ENCODE measurements at places on chromosomes 1 and 21.

GRCh38 chr21:16773206-16773605 is 739.6 kb upstream of the CXADR start:
- no peak for DNase-seq

DNA sequence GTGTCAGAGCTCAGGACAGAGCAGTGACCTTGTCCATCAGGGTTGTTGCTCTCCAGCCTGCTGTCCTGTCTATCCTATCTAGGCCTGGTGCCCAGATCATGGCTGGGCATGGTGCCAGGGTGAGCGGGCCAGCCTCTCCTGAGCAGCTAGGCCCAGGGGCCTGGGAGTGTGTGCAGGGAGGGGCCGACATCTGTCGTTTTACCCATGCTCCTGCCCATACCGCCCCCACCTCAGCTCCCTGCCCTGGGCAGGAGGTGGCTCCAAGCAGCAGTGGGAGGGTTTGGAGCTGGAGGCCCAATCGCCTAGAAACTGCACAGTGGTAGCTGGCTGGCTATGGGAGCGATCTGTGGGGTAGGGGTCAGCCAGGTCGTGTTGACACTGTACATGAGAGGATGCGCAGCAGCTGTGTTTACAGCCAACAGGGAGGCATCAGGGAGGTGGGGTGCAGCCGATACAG is 6.5 kb downstream of the INSRR start:
- DNase-seq: no peak

GRCh38 chr1:8147956-8148355 is 121.8 kb upstream of the ERRFI1 start:
- no peak for DNase-seq

- DNase-seq: no peak
These were observed 15.2 kb upstream of the PEX19 start for GRCh38 chr1:160300173-160300572.

DNA sequence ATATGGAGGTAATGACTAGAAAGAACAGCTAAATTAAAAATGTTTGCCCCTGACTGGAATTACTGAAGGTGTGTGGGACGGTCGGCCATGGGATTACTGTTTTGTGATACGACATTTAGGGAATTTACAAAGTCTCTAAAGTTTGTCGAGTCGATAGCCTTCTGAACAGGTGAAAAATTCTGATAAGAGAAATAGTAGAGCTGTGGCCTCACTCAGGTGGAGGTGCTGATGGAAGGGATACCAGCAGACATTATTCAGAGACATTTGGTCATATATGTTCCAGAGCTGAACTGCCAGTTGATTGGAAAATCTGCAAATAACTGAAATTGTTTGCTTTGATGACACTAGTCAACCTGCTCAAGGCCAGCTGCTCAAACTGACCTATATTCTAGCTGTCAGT is 71.1 kb downstream of the ADCY10 start:
- DNase-seq: no peak

DNA sequence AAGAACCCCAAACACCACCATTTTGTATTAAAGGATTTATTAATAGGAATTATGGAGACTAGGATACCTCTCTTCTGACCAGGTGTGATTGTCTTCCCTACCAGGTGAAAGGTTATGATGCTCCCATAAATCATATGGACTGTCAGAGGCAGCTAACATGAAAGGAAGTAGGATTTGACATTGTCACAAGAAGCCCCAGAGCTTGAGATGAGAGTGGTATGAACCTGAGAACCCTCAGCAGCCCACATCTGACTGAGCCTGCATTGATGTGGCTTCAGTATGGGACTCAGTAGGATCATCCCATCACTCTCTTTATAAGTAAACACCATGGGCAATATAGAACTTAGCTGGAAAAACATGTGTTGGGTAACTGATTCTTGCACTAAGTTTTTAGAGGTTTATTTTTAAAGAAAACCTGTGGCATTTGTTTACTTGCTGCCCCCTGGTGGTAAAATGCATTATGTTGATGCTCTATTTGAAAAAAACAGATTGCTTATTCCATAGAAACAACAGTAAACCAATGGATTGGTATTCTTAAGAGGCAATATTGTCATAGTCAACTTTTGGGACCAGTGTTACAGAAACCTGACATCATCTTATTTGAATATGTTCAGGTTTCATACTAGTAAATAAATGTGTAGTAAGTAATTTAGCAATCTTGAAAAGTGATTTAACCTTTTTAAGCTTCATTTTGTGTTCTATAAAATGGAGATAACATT is 16.6 kb upstream of the CACYBP start:
- peak; percentile 26 for DNase-seq

DNA sequence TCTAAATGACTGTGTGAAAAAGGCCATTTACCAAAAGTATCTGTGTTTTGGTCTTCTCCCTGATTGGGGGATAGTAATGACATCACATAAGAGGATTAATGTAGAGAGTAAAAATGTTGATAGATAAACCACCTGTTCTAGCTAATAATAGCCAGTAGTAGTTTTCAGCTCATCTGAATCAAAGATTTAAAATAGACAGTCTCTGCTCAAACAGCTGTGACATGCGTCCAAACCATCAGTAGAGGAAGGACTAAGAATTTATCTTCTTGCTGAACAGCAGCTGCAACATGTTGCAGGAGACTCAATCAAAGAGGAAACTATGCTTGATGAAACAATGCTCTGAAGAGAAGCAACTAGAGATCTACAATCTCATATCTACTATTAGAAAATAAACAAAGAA is 21.4 kb downstream of the TMPRSS15 start:
- no peak for DNase-seq

DNA sequence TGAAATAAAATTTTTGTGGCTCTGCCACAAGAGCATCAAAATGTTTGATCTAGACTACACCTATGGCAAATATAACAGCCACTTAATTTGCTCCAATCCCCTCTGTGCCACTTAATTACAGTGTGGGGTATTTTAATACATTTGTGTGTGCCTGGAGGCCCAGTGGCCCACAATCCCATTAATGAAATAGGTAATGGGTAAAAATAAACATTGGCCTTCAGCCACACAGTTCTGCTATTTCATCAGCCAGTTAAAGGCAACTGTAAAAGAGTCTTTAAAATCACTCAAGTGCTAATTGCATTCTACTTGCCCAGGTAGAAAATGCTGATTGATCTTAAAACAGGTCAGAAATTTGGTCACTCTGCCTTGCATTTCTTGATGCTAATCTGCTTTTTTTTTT is 151.6 kb upstream of the UBE2U start:
- no peak for DNase-seq

- DNase-seq: no peak
These were observed 9.3 kb downstream of the MYBPH start for GRCh38 chr1:203166192-203166940.

GRCh38 chr1:229397762-229398161 is 36.1 kb downstream of the ACTA1 start:
- no peak for DNase-seq

- peak; percentile 8 for DNase-seq
These were observed 34.2 kb upstream of the COX20 start for GRCh38 chr1:244801246-244801645.

GRCh38 chr1:156490401-156491032 is 10.1 kb downstream of the MEF2D start:
- no peak for DNase-seq

- DNase-seq: no peak
These were observed 4.3 kb downstream of the PTPN14 start for GRCh38 chr1:214546886-214547641.

DNA sequence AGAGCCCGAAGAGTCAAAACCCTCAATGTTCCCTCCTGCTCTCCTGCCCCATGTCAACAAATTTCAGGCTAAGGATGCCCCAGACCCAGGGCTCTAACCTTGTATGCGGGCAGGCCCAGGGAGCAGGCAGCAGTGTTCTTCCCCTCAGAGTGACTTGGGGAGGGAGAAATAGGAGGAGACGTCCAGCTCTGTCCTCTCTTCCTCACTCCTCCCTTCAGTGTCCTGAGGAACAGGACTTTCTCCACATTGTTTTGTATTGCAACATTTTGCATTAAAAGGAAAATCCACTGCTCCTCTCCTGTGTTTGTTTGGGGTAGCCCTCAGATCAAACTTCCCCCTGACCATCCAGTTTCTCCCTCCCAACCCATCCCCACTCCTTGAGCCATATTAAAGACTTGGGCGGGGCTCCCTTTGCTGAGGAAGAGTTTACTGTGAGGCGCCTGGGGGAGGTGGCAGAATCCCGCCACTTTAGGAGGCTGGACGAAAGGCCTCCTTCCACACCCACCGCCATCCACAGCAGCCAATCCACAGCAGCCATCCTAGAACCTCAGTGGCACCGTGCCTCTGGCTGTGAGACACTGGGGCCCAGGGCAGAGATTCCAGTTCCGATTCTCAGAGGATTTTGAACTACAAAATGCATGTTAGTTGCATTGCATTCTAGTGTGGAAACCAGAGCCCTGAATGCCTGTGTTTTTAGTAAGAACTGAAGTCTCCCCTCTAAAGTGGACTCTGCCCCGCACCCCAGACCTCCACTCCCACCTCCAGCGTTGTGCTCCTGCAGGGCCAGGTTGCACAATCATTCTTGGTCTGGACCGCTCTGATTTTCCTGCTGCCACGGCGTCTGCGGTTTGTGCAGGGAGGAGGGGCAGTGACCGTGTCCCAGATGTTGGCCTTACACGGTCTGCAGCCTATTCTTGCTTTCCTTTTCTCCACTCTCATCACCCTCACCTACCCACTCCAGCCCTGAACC is 3.0 kb downstream of the OLFML3 start:
- DNase-seq: no peak

DNA sequence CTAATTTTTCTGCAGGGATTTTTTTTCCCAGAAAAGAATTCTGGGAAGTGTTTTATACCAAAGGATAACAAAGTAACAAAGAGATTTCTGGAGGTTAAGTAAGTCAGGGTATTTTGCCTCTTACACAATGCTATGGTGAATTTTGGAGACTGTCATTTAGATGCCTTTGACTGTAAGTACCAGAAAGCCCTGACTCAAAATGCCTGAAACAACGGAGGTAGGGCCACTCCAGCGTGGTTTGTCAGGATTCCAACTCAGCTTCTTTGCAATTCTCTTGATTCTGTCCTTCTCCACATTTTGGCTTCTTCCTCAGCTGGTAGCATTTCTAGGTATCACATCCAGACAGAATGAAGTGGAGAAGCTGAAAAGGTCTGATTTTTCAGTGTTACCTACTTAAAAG is 106.5 kb downstream of the UCHL5 start:
- no peak for DNase-seq

DNA sequence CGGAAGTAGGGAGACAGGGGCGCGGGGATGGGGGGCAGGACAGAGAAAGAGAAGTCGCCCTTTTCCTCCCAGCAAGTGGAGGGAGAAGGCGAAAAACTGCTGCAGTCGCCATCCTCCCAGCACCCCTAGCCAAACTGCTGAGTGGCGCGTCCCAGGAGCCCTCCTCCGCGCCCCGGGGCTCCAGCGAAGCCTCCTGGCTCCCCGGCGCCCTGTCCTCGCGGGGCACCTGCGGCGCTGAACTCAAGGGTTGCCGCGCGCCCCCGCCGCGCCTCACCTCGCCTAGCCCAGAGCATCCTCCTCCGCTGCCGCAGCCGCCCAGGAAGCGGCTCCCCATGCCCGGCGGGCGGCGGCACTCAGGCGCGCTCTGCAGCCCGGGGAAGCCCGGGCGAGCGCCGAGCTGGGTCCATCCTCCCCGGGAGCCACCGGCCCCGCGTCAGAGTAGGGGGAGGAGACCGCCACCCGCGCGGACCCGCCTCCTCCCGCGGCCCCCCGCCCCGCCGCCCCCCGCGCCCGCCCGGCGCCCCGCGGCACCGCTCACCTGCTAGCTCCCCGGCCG is at the start of gene DAB1:
Gene DAB1, minus strand, starts transcription at position 405 of the 556 bp plus-strand sequence. CDS start 133,030 bp downstream, outside the sequence.
- DNase-seq: peak; percentile 20

DNA sequence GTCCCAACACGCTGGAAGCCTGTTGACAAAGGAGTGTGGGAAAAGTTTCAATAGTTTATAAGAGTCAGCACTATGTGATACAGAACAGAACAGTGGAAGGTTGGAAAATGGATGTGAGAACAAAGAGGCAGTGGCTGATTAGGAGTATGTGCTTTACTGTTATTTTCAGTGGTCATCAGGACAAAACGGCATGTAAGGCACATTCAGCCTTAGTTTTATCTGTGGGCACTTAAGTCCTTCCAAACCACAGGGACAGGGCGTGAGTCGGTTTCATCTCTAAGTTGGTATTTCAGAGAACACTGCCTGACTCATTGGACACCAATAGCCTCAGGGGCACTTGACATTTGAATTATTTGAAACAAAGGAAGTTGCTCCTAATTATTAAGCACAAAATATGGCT is 306.9 kb downstream of the ASTN1 start:
- DNase-seq: no peak

DNA sequence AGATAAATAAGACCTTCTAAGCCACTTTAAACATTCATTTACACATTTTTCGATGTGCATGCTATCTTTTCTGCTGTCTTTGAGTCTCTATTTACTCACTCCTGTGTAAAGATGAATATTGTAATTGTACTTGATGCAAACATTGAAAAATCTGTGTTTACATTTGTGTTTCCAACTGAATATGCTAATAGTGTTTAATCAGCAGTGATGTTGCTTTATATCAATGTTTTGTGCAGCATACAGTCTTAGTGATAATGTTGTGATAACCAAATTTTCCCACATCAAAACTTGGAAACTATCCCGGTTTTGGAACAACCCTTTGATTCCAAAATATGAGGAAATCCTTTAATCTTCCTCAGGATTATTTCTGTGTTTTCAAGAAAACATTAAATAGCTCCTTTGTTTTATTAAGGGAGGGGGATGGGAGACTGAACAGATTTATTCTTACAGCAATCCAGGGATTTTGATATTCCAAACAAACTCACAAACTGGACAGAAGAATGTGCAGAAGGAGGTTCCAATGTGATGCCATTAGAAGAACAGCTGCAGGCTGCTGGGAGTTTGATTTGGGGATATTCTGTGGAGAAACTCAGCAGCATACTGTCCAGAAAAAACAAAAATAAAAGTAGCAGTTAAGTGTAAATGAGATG is 248.0 kb downstream of the S1PR1 start:
- no peak for DNase-seq

- DNase-seq: peak; percentile 85
These were observed at the start of gene SF3B4 for GRCh38 chr1:149927563-149928400. TSS of gene SF3B4 (minus strand) at chr1:149927803. CDS start at chr1:149927759, 44 bp downstream.

DNA sequence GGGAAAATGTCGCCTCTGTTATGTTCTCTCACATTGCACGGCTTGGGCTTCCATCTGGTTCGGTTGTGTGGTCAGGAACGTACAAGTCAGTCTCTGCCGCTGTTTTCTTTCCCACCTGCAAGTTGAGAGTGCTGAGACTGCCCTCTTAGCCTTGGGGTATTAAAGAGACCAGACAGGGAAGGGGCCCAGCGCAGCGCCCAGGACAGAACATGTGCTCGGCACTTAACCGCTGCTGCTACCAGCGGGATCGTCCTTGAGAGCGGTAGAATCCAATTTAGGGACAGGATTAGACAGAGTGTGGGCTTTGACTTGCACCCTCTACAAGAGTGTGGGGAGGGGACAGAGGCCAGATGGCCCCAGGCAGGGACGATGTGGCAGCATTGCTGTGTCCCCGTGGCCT is 17.7 kb upstream of the AGPAT3 start:
- no peak for DNase-seq
